Activated T-helper 2 cell treated with anti-CD3 and anti-CD28 coated beads, Interferon-gamma antibody, Interleukin-2, Interleukin-4, amounts not matched to agents 10 μg/mL and 5 μg/mL and 100 μg/mL, durations not matched to agents 14 hours and 24 hours and 36 hours (primary cell): ENCODE measurements at places on chromosomes 13 and 19. TPM values are rescaled to one million over a fixed set of nuclear protein-coding genes. Genes with fewer than 3 reads are reported as not detected.
A peak's percentile ranks its signal among the peaks of the same experiment; 100 is the strongest.

- peak overlapping the region; percentile 94 for H3K4me3 ChIP-seq
- H3K27ac ChIP-seq = peak overlapping the region; percentile 86
- H3K4me1 ChIP-seq = peaks cover 43% of the 10 kb centered on the region
- DNase-seq = no peak
- peaks cover 36% of the 10 kb centered on the region for H3K36me3 ChIP-seq
- H3K27me3 ChIP-seq = no peaks in the 10 kb centered on the region
Measured at GRCh38 chr13:39036212-39036611, 1.7 kb downstream of the PROSER1 start.

GRCh38 chr13:30065181-30065580 lies 214.8 kb upstream of the UBL3 start:
- peaks cover 8% of the 10 kb centered on the region for H3K27me3 ChIP-seq
- no peak overlapping the region for H3K27ac ChIP-seq
- no peak overlapping the region for H3K4me3 ChIP-seq

- H3K27ac ChIP-seq = no peak overlapping the region
- peaks cover 29% of the 10 kb centered on the region for H3K36me3 ChIP-seq
- H3K27me3 ChIP-seq = no peaks in the 10 kb centered on the region
Measured at GRCh38 chr13:40800559-40800958, 11.1 kb downstream of the SLC25A15 start.

GRCh38 chr13:40371531-40372125 lies 294.8 kb downstream of the FOXO1 start:
- no peak overlapping the region for H3K27ac ChIP-seq
- H3K4me3 ChIP-seq = no peak overlapping the region
- H3K36me3 ChIP-seq = peaks cover 5% of the 10 kb centered on the region
- DNase-seq = no peak

- peaks cover 23% of the 10 kb centered on the region for H3K36me3 ChIP-seq
- H3K27me3 ChIP-seq = no peaks in the 10 kb centered on the region
- H3K4me1 ChIP-seq = peaks cover 5% of the 10 kb centered on the region
- H3K27ac ChIP-seq = no peak overlapping the region
- DNase-seq = no peak
Measured at GRCh38 chr13:72853000-72853399, 71.1 kb downstream of the PIBF1 start.

DNA sequence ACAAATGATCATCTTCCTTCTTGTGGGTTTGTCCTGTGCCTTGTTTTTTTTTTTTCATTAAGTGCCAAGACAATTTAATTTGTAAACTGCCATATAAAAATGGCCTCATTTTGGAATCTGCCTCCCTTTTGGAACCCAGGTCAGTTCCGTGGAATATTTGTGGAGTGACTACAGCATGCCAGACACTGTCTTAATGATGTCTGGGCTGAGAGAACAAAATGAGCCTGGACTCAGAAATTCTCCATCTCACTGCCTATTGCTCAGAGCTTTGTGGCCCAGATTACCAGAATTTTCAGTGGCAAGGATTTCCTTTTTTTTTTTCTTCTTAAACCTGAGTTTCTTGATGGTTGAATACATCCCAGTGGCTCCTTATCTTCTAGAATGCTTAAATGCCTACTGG lies 340.6 kb downstream of the ENOX1 start:
- no peak for DNase-seq
- no peaks in the 10 kb centered on the region for H3K4me1 ChIP-seq
- no peaks in the 10 kb centered on the region for H3K36me3 ChIP-seq
- no peak overlapping the region for H3K27ac ChIP-seq

GRCh38 chr13:27797228-27797624 lies 4.9 kb downstream of the GSX1 start:
- H3K4me1 ChIP-seq = no peaks in the 10 kb centered on the region
- no peak for DNase-seq
- H3K27me3 ChIP-seq = peaks cover 61% of the 10 kb centered on the region
- H3K36me3 ChIP-seq = no peaks in the 10 kb centered on the region

GRCh38 chr19:33204136-33204973 lies 10.2 kb downstream of the LRP3 start:
- H3K4me3 ChIP-seq = no peak overlapping the region
- no peaks in the 10 kb centered on the region for H3K4me1 ChIP-seq
- DNase-seq = no peak
- no peaks in the 10 kb centered on the region for H3K27me3 ChIP-seq
- no peaks in the 10 kb centered on the region for H3K36me3 ChIP-seq

GRCh38 chr13:79352107-79352506 lies 53.9 kb downstream of the RBM26 start:
- no peak overlapping the region for H3K4me3 ChIP-seq
- no peak for DNase-seq
- no peaks in the 10 kb centered on the region for H3K27me3 ChIP-seq
- H3K4me1 ChIP-seq = peaks cover 31% of the 10 kb centered on the region
- no peak overlapping the region for H3K27ac ChIP-seq

DCT gene
- 0.07 TPM in 1 of 2 replicates, not detected in the other for total RNA-seq

SERP2 gene
- total RNA-seq = 0.25 TPM in 1 of 2 replicates, not detected in the other
